ENCODE measurements at places on chromosomes 7 and 10.
A peak's percentile ranks its signal among the peaks of the same experiment; 100 is the strongest.

GRCh38 chr10:3972460-3973301 lies 187.7 kb upstream of the KLF6 start:
- DNase-seq: peak; percentile 63

GRCh38 chr7:158186864-158187693 lies 400.5 kb downstream of the PTPRN2 start:
- DNase-seq: no peak

DNA sequence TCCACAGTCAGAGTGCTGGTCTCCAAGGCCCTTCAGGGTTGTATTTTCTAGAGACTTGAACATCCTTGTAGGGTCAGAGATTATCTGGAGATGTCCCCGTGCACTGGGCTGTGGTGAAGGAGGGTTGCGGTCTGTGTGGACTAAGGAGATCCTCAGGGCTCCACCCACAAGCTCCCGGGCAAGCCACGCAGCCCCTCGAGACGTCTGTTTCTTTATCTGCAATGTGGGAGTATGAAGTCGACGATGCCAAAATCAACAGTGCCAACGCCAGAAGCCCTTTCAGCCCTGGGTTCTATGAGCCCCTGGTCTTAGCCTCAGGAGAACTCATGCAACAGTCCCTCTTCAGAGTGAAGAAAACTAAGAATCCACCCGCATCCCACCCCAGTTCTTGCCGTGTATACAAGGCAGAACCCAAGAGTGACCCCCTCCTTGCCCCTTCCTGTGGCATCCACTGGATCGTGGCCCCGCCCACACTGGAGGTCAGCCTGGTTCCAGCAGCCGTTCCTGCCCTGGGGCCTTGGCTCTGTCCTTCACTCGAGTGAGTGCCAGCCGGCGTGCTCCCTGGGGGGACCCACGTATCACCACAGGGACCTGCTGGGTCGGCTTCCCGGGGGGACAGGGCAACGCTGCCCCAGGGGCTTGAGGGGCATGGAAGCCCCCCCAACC lies 6.0 kb upstream of the SHH start:
- DNase-seq: no peak

DNA sequence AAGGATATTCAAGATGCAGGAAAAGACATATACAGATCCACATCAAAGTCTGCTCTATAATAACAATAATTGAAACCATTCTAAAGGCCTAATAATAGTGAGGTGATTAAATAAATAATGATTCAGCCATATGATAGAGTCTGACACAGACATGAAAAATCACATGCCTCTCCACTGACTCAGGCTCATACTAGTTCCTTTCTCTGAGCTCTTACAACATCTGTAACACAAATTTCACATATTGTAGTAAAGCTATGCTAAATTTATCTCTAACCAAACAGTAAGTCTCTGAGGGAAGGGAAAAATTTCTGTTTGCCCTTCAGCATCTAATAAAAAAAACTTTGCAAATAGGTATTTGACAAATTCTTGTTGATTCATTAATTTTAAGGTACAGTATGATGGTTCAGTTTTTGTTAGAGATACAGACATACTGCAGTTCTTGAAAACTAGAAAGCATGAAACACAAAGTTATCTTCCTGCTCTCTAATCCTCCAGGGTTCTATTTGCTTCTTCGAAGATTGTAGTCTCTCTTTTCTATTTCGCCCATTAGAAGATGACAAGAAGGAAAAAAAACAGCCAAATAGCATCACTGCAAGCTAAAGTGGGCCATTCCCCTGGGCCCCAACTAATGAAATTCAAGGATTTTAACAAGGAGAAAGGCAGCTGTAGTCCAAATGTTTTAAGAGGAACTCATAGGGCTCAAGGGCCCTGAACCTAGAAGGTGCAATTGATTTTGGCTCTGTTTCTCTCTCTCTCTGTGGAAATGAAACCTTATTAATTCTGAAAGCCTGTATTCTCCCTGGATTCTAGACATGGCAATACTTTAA lies 53.9 kb downstream of the CUBN start:
- no peak for DNase-seq

DNA sequence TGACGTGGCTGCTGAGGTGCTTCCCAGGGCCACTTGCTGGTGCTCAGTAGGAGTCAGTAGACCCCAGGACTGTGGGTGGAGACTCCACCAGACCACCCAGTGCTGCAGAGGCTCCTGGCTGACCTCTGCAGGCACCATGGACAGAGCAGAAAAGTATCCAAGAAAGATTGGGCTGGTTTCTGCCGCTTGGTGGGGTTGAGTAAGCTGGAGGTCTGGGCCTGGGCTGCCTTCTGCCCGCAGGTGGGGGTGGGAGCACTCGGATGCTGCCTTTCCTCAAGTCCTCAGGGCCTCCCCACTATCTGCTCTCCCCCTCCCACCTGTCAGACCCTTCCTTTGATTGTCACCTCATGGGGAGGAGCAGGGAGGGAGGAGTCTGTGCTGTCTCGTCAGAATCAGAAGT lies 91.6 kb downstream of the WDR37 start:
- no peak for DNase-seq

DNA sequence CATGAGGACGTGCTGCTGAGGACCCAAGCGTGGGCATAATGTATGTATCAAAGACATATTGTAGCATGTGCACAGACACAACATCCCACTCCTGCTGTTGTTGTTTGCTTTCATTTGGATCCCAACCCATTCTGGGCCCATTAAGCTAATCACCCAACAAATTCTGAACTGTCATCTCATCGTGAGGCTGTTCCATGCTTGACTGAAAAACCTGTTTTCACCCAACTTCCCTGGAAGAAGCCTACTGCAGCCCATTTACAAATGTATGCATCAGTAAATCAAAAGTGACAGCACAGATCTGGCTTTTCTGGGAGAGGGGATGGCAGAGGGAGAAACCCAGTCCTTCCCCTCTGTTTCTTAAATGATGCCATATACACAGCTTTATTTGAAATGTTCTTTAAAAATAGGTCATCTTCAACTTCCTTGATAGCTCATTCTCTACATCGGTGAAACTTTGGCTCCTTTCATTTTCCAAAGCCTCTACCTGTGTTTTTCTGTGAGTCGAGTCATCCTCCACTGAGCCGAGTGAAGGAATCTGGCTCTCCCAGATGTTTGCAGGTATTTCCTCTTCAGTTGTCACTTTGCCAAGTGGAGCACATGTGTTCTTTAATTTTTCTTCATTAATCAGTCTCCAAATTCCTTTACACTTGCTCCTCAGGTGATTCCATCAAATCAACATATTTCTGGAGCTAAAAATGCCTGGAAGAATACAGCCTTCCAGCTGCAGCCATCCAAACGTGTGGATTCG lies 151.8 kb downstream of the CHN2 start:
- no peak for DNase-seq

DNA sequence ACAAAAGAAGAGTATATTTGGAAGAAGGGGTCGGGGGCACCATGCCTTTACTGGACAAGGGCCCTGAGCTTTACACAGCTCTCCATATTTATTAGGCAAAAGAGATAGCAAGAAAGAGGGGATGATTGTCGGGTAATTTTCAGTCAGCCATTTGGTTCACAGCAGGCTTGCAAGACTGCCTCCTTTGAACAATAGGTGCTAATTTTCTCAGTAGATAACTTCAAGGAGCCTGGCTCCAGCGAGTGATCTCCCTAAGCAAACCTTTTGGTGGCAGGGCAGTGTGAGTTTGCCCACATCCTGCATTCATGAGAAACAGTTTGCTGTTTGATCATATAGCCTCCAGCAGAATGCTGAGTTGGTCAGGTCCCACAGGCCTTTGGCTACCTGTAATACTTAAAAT lies 94.3 kb downstream of the ZNF248 start:
- no peak for DNase-seq

DNA sequence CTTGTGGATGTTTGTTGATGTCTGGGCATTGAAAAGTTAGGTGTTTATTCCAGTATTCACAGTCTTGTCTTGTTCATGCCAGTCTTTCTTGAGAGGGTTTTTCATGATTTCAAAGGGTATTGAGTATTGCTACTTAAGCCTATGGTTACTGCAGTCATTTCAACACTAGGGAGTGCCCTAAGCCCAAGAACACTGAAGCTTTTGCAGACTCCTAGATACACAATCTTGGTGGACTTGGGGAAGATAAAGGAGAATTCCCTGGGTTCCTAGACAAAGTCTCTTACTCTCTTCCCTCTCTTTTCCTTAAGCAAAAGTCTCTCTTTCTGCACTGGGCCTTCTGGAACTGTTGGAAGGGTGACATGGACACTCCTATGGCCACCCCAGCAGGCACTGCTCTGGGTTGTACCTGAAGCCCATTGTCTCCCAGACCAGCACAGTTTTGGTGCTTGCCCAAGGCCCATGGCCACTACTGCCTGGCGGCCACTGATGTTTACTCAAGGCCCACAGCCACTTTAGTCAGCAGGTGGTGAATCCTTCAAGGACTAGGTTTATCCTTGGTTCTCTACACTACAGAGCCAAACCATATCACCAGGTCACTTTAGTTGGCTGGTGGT lies 24.9 kb downstream of the SAMD9 start:
- no peak for DNase-seq

- DNase-seq: peak; percentile 90
Measured at GRCh38 chr10:7192831-7193361, 217.9 kb downstream of the SFMBT2 start.

DNA sequence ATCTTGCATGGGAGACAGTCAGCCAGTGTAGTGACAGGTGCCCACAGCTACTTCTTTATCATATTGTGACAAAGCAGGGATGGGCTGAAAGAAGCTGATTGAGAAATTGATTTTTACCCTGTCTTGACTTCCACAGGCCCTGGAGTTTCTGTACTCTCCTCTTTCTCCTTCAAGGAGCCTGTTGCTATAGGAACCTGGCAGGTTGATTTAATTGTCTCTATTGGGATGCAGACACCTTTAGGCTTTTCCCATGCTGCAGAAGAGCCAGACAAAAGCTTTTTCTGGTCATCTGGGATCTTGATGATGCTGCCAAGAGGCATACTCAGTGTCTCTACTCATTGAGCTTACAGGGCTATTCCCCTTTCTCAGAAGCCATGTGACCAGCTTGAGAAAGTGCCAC lies 754.8 kb downstream of the KCNMA1 start:
- no peak for DNase-seq

GRCh38 chr7:93799750-93800357 lies 90.7 kb downstream of the TFPI2 start:
- no peak for DNase-seq

DNA sequence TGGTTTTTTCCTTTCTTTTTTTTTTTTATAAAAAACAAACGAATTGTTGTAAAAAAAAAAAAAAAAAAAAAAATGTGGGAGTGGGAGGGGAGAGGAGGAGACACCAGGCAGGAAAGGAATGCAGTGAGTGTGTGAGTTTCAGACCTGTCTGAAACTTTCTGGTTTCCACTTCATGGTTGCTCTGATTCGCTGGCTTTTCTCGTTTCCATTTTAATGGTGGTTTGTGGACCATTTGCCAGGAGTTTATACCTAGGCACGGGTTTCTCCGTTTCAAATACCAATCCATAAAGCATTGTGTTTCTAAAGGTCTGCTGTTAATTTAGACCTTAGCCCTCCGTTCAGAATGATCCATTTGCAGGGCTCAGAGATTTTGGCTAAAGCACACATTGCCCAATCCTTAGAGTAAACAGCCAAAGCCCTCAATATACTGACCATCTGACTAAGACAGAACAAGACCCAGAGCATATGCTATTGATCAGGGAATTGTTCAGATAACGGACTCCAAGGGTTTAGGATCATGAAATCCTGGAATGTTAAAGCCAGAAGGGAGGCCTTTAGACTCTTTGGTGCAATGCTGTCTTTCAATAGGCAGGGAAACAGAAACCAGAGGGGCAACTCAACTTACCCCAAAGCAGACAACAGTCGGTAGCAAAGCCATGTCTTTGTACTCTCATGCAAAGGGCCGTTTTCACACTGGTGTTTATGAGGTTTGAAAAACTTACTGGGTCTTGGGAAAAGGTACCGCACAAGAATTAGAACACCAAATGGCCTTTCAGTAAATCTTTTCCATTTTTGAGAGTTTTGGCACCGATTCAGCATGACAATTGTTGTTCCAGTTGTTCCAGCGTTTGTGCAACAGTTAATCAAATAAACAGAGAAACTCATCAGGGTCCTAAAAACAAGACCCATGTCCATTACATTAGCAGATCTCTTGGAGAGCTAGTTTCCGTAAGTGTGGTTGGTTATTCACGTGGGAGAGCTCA lies 94.3 kb upstream of the AGBL3 start:
- DNase-seq: no peak

- DNase-seq: no peak
Measured at GRCh38 chr7:34281260-34281659, 375.9 kb downstream of the BMPER start.

GRCh38 chr10:113454341-113455061 lies 98.4 kb upstream of the HABP2 start:
- peak; percentile 35 for DNase-seq
